ENCODE measurements at places on chromosomes 2 and 18. TPM values are rescaled to one million over a fixed set of nuclear protein-coding genes. Genes with fewer than 3 reads are reported as not detected.
A peak's percentile ranks its signal among the peaks of the same experiment; 100 is the strongest.

GRCh38 chr2:151350579-151351195 is 6.7 kb upstream of the TNFAIP6 start:
- no peak for DNase-seq

DNA sequence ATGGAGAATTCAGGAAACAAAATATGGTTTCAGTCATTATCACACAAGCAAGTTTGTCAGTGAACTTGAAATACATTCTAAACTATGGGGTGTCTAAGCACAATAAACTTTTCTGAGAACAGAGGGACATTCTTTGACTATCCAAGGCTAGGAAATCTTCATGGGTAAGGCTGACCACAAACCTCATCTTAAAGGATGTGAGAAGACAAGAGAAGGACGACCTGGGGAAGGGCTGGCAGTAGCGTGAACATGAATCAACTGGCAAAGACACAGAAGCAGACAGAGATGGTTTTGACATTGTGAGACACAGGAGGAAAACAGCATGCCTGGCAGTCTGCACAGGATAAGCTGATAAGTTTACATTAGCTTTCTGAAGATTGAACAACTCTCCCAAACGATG is 752.4 kb upstream of the SLC8A1 start:
- DNase-seq = no peak

- no peak for DNase-seq
Measured at GRCh38 chr18:48361801-48362200, 47.4 kb downstream of the ZBTB7C start.

DNA sequence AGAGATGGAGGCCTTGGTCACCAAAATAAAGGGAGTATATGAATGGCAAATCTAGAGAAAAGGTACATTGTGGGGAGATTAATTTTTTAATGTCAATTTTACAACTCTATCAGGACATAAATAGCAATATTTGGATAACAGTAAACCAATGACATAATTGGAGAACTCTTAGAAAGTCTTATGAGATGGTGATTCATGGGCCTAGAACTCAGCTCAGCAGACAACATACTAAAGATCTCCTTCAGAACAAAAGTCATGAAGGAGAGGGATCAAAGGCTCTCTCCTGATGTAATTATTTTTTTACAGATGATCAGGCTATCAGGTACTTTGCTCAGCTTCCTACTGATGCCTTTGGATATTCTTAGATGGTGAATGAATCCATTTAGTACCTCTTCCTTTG is 90.0 kb downstream of the CRACDL start:
- no peak for DNase-seq

- DNase-seq = no peak
Measured at GRCh38 chr2:58896638-58897037, 655.5 kb upstream of the FANCL start.

- DNase-seq = no peak
Measured at GRCh38 chr18:1229634-1230033, 325.0 kb downstream of the ADCYAP1 start.

DNA sequence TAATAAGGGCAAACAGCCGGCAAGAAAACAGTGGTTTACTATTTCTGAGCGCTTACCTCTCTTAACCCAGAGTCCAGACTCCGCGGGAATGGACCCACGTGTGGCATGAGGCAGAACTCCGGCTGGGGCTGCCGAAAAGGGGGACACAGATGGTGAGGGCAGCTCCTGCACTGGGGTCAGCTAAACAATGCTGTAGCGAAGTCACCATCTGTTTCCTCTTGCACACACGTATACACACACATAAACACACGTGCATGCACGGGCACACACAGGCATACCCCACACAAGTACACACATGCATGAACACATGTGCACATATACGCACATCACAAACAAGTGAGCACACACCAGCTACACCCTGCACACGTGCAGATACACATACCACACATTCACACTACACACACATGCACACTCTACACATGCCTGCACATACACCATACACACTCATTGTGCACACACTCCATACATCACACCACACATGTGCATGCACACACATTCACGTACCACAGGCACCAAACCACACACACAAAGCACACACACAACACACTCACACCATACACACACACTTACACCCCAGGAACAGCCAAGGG is 105.9 kb upstream of the ID2 start:
- DNase-seq = no peak

- no peak for DNase-seq
Measured at GRCh38 chr2:215082446-215082845, 56.0 kb downstream of the ABCA12 start.

DNA sequence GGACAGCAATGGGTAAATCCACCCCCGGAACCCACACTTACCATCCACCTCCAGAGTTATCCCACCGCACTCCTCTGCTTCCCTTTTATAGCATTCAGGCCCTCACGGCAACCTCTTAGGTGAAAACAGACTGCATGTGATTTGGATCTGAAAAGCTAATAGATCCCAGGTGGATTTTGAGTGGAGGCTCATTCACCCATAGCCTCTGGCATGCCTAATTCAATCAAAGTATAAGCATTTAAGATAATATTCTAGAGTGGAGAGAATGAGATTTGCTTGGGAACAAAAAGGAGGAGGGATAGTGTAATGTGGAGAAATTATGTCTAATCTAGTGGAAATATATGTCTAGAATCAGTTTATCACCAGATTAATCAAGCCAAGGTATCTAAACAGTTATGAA is 17.1 kb downstream of the SLC14A1 start:
- DNase-seq = no peak

Gene SCN2A
- total RNA-seq = 0.07 TPM

GRCh38 chr2:171206422-171207115 is 45.9 kb upstream of the TLK1 start:
- DNase-seq = no peak

GRCh38 chr2:66794070-66794469 is 359.1 kb downstream of the MEIS1 start:
- no peak for DNase-seq

Gene C1QL2
- not detected for total RNA-seq

DNA sequence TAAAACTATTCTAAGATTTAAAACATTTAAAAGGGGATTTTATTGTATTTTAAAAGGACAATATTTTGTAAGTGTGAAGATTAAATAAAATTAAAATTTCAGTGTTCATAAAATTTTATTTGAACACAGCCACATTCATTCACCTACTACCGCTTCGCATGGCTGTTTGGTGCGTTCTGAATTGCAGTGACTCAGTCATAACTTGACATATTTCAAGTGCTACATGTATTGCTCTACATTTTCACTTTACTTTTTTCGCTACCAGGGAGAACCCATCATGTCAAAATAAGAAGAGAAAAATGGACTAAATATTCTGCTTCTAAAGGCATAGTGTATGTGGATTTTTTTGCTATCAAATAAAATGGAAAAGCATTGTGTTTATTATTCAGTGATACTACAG is 8.7 kb downstream of the PTH2R start:
- DNase-seq = no peak

DNA sequence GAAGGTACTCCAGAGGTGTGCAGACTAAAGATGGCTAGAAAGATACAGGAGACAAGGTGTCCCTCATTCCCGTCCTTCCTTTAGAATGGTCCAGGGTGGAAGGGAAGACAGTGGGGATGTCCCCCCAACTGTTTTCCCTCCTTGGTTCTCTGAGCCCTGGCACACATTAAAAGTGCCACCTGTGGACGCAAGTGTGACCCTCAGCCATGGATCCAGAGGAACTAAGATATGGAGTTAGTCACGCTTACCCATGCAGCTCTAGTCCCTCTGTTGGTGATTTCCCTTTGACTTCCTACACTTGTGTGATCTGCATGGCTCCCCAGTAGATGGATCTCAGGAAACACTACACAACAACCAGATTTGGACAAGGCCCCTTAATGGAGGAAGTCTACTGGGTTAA is 113.1 kb upstream of the SRD5A2 start:
- DNase-seq = no peak

GRCh38 chr2:83587309-83587708 is 871.8 kb downstream of the SUCLG1 start:
- no peak for DNase-seq

Gene NCK2
- 56.8 TPM for total RNA-seq

GRCh38 chr2:132415915-132416722 is 486 bp upstream of the GPR39 start:
- DNase-seq = peak; percentile 70

- DNase-seq = no peak
Measured at GRCh38 chr2:26054598-26055348, 20.9 kb downstream of the RAB10 start.

DNA sequence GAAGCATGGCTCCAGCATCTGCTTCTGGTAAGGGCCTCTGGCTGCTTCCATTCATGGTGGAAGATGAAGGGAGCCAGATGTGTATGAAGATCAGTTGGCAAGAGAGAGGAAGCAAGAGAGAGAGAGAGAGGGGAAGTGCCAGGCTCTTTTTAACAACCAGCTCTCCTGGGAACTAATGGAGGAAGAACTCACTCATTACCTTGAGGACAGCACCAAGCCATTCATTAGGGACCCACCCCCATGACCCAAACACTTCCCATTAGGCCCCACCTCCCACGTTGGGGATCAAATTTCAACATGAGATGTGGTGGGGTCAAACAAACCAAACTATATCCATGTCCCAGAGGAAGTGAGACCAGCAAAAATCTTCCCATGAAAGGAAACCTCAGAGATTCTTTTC is 124.8 kb upstream of the SIX2 start:
- no peak for DNase-seq

Gene C2orf66
- total RNA-seq = not detected

DNA sequence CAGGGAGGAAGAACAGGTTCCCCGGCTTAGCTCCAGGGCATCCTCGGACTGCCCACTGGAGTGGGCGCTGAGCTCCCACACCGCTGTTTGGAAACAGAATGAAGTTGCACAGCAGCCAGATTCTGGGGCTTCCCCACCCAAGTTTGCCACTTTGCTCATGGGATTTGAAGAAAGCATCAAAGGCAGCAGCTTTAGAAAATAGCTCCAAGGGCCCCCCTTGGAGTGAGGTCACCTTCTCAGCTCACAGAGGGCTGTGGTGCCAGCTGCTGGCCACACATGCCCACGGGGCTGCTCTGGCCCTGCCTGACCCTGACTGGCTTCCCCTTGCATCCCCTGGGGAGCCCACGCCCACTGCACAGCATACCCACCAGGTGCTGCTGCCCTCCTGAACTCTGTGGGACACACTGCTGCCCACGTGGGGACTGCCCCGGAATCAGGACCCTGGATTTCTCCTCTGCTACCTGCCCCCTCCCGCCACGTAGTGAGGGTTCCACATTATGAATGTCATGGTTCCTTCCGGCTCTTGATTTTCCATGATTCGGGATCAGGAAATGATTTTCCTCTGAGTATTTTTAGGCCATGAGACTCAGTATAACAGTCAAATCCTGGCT is 70.3 kb downstream of the TGOLN2 start:
- DNase-seq = no peak

DNA sequence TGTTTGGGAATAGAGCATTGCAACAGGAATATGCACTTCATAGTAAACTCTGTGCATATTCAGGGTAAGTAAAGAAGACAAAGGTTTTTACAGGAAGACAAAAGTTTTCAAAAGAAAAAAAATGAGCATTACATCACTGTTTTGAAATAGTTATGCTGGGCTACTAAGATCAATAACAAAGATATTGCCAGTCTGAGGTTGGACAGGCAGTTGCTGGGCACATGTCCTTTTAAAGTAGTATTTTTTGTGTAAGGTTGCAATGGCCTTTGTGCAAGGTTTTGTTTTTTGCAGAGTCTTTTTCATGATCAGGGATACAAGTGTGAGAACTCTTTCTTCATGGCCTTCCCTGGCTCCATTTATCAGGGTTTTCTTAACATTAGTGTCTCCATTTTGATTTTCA is 16.2 kb downstream of the IL1B start:
- DNase-seq = no peak

Gene MBP
- 18.8 TPM for total RNA-seq

- no peak for DNase-seq
Measured at GRCh38 chr2:5394223-5394622, 298.0 kb upstream of the SOX11 start.

Gene MAB21L4
- 0.81 TPM for total RNA-seq

GRCh38 chr18:77597726-77598125 is 348.1 kb downstream of the GALR1 start:
- DNase-seq = no peak

Gene LRP2
- not detected for total RNA-seq

Gene DNAH6
- total RNA-seq = 0.14 TPM

- DNase-seq = no peak
Measured at GRCh38 chr2:82233806-82234205, 1929.3 kb upstream of the LRRTM1 start.

GRCh38 chr2:141439524-141439923 is 691.3 kb downstream of the LRP1B start:
- peak; percentile 61 for DNase-seq

Gene ALPP
- total RNA-seq = not detected

Gene NYAP2
- total RNA-seq = not detected

Gene ZNF396
- total RNA-seq = 0.29 TPM

- DNase-seq = no peak
Measured at GRCh38 chr2:175445281-175445680, 263.8 kb upstream of the ATP5MC3 start.

DNA sequence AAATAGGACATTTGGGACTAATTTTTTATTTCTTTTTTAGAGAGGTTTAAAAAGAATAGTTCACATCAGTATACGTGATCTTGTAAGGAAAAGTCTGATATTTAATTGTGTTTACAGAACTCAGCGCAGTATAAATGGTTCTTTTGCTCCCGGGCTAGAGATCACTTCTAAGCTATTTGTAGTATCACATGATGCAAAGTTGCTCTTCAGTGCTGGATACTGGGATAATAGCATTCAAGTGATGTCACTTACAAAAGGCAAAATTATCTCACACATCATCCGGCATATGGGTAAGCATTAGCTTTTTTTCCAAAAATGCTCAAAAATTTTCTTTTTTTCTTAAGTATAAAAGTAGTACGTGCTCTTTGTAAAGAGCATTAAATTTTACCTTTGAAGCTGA is 37.4 kb upstream of the CYP20A1 start:
- DNase-seq = no peak

GRCh38 chr2:28101123-28101522 is 210.6 kb downstream of the BABAM2 start:
- no peak for DNase-seq

Gene TMEM247
- total RNA-seq = not detected

Gene ITGA6
- total RNA-seq = 87.0 TPM

- DNase-seq = no peak
Measured at GRCh38 chr2:48088994-48089393, 182.7 kb upstream of the FBXO11 start.

GRCh38 chr2:211623096-211623495 is 915.5 kb downstream of the ERBB4 start:
- no peak for DNase-seq

- no peak for DNase-seq
Measured at GRCh38 chr2:214839464-214839863, 30.0 kb upstream of the BARD1 start.

DNA sequence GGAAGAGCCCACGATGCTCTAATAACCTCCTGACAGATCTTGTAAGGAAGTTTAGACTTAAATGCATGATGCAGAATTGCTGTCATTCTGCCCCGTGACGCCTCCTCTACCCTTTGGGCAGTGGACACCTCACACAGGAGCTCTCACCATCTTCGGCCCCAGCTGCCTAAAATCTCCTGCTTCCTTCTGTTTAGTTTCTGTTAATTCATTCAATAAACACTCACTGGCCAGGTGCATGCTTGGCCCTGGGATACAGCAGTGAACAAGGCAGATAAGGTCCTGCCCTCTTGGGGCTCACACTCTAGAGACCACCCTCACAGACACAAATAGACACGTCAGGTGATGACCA is 81.1 kb downstream of the SEPTIN10 start:
- no peak for DNase-seq

Gene ARHGAP15
- not detected for total RNA-seq

Measured in epithelial cell of proximal tubule (primary cell).